ENCODE measurements at places on chromosomes 2 and 18. TPM values are rescaled to one million over a fixed set of nuclear protein-coding genes. Genes with fewer than 3 reads are reported as not detected.

DNA sequence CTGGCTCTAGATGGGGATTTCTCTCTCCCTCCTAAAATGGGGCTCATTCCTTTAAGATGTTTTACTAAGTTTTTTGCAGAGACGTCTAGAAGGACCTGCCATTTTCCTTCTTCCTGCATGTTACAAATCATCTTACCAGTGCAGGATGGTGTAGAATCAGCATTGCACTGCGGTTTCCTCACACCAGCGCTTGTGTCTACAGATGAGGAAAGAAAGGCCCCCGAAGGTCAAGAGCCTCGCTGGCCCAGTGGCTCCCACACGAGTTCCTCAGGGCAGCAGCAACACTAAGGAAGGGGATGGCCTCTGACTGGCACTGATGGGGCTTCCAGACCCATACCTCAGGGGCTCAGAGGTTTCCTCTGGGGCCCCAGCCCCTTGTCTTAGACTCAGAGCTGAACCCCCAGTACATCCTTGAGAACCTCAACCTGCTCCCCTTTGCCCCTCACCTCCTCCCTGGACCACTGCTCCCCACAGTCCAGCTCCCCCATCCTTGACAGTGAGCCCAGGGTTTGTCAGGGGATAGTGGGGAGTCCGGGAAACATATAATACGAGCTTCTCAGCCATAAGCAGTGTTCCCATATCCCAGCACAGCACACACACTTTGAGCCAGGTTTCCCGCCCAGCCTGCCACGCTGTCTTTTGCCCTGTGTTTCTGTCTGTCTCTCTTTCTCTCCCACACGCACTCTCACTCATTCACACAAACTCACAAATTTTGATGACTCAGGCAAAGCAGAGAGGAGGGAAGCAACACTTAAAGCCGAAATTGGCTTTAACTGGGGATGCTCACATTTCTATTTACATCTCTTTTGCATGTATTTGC lies 29.4 kb downstream of the ZFP36L2 start:
- DNase-seq = no peak

DNA sequence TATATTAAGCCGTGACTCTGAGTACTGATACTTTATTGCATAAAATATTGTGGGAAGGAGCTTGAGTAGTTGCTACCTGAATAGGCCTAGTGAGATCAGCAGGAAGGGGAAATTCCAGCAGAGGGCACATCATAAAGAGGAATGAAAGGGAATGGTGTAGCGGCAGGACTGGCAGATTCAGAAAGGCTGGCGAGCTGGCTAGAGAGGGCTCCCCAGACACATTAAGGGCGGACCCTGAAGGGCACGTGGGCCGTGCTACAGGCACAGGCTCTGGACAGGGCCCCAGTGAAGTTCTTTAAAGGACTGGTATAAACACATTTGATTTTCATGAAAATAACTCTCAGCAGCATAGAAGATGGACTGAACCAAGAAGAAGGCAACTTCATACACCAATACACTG lies 43.0 kb downstream of the PTPN2 start:
- DNase-seq = no peak

- DNase-seq = no peak
Observed at GRCh38 chr2:109399066-109399465, 214.7 kb downstream of the SEPTIN10 start.

DNA sequence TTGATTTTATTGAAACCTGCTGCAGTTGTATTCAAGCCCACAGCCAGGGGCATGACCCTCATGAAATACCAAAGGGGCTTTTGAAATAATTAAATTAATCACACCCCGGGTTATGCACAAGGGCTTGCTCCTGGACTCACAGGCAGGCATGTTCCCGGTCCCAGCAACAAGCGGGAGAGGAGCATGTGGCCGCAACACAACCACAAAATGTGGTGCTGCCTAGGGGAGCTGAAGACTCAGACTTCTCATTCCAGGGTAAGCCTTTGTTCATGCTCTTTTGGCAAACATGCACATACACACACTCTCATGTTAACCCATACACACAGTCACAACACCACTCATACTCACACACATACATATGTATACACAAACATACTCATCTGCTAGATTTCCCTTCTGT lies 233.7 kb upstream of the SMAD2 start:
- DNase-seq = peak; percentile 11

DNA sequence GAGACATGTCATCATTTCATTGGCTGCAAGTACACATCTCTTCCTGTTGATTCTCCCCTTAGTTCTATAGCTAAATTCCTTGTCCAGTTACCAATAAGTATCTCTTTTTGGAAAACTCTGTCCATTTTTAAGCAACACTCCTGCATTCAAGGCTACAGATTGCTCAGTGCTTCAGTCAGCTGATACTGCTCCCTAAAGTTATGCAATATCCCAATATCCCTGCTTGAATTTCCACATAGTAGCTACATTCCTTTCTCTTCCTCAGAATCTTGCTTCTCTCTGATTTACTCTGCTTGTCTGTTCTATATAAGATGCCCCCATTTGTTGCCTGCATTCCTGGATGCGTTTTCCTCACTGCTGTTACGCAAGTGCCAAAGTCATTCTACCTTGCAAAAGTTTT lies 109.8 kb downstream of the PARD3B start:
- no peak for DNase-seq

DNA sequence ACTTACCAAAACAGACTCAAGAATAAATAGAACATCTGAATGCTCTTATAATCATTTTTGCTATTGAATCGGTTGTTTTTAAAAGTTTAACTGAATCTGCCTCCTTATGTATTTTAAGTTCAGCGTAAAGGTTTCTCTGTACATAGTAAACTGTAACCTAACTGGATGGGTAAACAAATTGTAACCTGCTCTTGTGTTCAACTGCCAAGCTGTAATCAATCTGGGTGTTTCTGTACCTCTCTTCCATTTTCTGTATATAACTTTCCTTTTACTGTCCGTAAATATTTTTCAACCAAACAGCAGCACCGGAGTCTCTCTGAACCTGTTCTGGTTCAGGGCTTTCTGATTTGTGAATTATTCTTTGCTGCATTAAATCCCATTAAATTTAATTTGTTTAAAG lies 27.6 kb upstream of the DNAH7 start:
- DNase-seq = no peak

DNA sequence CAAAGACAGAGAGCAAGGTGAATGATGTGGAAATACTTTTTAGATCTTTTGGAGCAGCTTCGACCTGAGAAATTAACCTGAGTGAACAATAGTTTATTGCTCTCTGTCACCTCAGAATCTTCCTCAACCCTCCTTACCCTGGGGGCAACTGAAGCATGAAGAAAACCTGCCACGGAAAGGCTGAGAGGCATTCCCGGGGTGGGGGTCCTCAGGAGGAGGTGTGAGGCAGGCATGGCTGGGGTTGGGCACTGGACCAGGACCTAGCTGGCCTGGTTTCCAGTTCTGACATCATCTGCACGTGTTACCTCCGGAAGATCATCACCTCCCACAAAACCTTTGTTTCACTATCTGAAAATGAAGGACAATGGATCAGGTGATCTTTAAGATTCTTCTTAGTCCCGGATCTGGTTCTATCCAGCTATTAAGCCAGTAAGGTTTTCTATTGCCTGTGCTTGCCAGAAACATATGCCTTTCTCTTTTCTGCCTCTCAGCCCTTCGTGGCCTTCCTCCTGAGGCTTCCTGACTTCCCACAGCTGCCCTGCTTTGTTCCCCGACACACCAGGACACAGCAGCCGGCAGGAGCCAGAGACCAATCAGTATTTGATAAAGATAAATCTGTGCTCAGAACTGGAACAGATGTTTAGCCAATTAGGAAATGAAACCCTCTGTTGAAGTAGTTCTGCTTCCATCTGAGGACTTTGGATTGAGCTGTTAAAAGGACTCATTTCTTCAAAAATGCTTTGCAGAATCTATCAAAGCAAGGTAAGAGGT lies 232.5 kb downstream of the TDRD15 start:
- DNase-seq = no peak

DNA sequence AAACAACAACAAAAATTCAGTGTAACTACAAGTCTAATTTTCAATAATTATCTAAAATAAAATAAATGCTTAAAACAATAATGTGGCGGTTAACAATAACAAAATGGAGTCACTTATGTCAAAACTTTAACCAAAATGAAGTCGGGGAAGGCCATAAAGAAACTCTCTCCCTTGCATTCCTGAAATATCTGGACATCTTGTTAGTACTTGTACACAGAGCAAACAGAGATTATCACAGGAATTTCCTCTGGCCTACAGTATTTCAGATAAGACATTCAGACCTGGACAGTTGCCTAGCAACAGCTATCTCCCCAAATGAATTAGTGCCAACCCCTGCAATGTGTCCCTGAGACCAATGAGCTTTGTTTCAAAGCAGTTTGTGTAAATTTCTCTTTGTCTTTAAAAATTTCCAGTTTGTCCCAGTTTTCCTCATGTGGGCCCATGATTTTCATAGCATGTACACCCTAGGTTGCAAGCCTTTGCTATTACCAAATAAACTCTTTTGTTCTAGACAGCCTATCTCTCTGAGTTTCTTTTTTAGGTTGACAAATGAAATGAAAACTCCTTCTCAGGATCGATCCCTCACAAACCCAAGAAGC lies 68.6 kb downstream of the EXOC6B start:
- no peak for DNase-seq

DNA sequence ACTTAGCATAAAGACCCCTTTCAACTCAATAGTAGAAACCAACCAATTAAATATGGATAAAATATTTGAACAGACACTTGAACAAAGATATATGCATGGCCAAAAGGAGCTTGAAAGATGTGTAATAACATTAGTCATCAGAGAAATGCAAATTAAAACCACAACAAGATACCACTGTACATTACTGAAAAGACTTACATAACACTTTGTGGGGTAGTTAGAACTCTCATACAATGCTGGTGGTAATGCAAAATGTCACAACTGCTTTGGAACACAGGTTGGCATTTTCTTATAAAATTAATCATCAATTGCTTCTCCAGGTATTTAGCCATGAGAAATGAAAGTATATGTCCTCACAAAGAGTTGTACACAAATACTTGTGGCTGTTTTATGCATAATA lies 60.7 kb downstream of the TTC27 start:
- DNase-seq = no peak

DNA sequence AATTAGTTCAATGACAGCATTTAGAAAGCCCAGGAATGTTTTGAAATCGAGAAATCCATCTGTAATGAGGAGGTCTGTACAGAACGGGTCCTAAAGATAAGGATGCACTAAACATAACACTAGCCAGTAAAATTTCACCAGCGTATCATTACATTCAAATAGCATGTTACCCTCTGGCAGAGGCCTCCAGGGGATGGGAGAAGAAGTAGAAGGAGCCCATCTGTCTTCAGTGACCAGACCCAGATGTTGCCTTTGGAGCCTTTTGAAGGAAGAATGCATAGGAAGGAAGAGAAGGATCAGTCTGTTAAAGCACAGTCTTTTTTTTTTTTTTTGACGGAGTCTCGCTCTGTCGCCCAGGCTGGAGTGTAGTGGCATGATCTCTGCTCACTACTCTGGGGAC lies 86.1 kb upstream of the BCL2L11 start:
- DNase-seq = no peak

DNA sequence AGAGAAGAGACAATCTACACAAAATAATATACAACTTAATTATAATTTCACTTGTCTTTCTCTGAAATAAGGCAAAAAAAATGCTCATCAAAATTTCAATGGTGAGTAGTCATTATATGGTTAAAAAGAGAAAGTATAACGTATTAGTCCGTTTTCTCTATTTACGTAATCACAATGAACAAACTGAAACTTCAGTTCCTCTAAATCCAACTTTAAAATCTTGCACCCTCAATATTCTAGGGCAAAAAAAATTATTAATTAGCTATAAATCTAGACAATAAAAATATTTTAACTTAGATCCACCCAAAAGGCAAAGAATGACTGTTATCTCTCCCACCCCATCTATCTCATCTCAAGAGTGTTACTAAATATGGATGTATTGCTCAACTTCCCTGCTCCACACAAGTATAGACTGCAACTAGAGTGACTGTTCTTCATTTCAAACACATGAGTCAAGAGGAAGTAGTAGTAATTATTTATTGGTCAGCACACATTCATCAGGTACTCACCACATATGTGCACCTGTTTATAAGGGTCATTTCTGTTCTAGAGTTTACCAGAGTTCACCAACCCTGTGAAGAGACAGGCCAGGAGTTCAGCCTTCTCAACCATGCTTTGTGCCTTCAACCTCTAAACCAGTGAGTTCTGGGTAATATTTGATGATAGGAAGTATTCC lies 36.4 kb downstream of the STK39 start:
- DNase-seq = no peak

DNA sequence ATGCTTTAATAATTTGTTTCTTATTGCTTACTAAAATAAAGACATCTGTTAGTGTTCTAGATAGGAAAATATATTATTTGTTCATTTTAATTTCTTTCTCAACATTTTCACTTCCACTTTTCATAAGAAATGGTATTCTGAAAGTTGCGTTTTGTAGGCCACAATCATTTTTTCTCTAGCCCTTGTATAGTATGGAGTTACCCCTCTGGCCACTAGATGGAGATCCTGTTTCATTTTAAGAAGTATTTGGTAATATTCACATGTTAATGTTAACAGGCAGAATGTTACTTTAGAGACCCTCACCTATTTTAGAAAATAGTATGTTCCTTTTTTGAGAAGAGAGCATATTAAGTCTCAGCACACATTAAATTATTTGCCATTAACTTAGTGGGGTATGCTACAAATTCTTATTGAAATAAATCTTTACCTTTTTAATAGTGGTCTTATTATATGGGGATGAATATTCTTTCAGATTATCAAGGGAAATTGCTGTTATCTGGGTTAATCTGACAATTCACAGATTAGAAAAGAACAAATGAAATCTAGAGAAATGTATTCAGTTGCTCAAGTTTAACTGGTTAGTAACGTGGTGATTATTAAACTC lies 73.9 kb upstream of the TTC27 start:
- no peak for DNase-seq

- no peak for DNase-seq
Observed at GRCh38 chr18:56983275-56983992, 163.5 kb upstream of the BOD1L2 start.

ALPI gene
- total RNA-seq = not detected

UGT1A3 gene
- 52.8 TPM for total RNA-seq

CKAP2L gene
- 0.08 TPM for total RNA-seq
